ENCODE measurements at places on chromosomes 3 and 15.
A peak's percentile ranks its signal among the peaks of the same experiment; 100 is the strongest.

DNA sequence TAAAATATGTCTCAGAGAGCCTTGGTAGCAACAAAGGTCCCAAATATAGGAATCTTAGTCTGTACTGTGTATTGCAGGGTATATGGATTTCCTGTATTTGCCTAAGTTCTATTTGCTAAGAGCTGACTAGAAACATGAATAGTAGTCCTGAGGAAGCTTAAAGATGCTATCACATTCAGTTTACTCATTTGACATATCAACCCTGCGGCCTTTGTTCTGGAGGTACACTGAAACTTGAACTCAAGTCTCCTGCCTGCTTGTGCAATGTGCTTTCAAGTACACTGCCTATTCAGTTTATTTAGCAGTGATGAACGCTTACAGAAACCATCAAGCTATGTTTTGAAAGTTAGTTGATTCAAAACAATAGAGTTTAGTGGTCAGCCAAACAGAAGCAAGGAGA, 21.1 kb downstream of the IL1RAP start:
- no peak for DNase-seq

DNA sequence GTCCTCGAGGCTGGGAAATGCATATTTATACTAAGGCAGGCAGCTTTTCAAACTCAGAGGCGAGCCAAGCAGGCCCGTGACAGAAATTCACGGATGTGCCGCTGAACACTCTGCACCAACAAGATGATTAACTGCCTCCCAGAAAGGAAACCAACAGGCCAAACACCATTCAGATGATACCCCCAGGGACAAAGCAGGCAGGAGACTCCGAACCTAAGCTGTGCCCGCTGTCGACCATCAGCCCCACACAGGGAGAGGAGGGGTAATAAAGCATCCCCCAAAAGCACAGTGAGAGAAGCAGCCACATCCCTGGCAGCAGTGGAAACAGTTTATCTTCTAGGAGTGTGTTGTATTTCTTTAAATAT, 31.8 kb downstream of the ADAMTS17 start:
- no peak for DNase-seq

- DNase-seq: peak; percentile 71
These were observed 600.8 kb downstream of the FOXP1 start for GRCh38 chr3:70982700-70983140.

DNA sequence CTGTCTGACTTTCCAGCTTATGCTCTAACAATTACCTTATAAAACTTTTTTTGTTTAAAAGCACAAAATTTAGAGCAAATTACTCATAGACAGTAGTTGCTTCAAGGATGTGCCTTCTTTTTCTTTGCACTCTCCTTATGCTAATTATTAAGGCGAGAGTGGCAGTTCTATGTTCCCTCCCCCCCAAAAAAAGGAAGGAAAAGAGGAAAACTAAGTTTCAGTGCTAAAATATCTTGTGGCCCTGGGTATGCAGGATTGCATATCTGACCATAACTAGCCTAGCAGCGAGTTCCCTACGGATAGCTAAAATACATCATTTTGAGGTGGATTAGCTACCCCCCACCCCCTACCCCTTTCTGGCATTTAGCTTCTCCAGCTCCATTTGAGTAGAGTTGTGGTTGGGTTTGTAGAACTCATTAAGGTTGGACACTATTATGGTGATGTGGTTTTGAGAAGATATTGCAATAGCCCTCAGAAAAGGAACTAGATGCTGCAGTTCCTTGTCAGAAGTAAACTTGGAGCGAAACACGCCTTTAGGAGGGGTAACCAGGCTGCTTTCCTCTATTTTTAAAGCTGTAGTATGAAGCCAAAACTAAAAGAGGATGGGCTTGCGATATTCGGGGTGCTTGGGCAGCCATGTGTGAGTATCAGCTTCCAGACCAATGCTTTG, 174.6 kb downstream of the AKAP13 start:
- no peak for DNase-seq

DNA sequence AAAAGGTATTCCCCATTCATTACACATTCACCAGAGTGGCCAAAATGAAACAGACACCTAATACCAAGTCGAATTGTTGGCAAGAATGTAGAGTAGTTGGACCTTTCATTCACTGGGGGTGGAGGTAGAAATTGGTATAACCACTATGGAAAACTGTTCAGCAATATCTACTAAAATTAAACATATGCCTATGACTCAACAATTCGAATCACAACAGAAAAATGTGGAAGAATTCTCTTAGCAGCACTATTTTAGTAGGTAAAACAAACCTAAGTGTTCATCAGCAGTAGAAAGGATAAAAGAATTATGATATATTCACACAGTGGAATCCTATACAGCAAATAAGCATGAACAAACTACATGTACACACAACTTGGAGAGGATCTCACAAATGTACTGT, 30.6 kb downstream of the POLG start:
- DNase-seq: no peak

- DNase-seq: no peak
These were observed 82.8 kb downstream of the CADM2 start for GRCh38 chr3:85041562-85042055.

GRCh38 chr3:5657106-5657505, 469.6 kb downstream of the EDEM1 start:
- no peak for DNase-seq

DNA sequence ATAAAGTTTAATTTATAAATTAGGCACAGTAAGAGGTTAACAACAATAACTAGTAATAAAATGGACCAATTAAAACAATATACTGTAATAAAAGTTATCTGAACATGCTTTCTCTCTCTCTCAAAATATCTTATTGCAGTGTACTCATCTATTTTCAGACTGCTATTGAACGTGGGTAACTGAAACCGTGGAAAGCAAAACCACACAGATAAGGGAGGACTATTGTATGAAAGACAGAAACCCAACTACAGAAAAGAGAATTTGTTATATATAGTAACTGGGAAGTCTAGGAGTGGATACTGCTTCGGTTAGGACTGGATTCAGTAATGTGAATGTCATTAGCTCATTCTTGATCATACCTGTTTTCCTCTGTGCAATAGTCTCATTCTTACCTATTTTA, 119.3 kb upstream of the DAZL start:
- DNase-seq: no peak

DNA sequence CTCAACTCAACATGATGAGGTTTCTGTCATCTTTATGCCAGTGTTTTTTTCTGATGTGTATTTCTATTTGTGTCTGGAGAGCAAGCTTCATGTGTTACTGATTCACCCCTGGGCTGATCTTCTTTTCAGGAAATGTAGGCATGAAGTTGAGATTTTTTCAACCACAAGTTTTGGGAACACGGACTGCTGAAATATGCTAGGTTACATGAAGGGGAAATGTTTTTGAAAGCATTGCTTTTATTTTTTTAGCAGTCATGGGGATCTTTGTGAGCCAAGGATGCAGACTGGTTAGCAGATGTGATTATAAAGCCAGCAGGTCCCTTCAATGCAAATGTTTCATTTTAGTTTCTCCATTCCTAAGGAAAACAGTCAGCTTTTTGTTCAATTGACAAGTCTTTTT, 219.3 kb upstream of the COL8A1 start:
- DNase-seq: no peak

- no peak for DNase-seq
These were observed 9.8 kb upstream of the ANKDD1A start for GRCh38 chr15:64901914-64902313.

DNA sequence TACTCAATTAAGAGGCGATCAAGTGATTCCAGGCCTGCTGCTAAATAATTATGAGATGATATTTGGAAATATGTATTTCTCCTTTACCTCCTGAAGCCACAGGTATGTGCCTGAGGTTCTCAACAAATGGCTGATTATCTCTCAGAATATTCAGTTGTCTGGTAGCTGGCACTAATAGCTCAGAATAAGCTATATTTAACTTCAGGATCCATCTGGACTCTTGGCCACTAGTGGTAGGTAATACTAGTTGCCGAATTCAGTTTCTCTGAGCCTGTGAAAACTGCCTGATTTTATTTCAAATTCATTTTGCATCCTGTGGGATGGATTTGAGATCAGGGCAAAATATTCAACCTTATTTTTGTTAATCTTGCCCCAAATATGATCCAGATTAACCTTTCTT, 499.0 kb downstream of the DIPK2A start:
- no peak for DNase-seq

DNA sequence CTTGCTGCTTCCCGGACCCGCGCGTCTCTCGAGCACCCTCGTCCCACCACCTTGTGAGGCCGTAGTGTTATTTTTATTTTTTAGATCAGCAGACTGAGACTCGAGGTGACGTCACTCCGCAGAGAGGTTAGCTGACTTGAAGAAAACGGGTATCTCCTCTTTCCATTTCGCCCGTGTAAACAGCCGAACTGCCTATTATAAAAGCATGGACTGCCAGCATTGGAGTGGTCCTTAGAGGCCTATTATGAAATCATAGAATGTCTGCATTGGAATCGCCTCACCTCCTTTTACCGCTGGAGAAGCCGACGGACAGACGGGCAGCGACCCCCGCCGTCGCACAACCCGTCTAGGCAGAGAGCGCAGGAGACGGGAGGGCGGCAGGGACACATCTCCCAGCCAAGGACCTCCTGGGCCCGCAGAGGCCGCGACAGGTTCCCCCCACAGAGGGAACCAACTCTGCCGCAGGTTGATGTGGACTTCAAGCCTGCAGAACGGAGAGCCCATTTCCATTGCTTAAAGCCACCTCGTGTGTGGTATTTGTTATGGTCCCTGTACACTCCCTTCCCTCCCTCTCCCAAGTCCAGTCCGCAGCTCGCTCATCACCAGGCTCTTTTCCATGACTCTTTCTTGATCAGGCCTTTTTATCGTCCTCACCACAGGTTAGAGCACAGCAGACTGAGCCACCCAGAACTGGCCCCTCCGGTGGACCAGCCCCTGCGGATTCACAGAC, 540 bp upstream of the PPP1R2 start:
- DNase-seq: no peak

GRCh38 chr3:139128803-139129202, 84.1 kb upstream of the PRR23C start:
- DNase-seq: no peak

- no peak for DNase-seq
These were observed 67.9 kb downstream of the MEF2A start for GRCh38 chr15:99633655-99634054.

GRCh38 chr3:134326760-134327593, 47.3 kb downstream of the AMOTL2 start:
- DNase-seq: no peak

DNA sequence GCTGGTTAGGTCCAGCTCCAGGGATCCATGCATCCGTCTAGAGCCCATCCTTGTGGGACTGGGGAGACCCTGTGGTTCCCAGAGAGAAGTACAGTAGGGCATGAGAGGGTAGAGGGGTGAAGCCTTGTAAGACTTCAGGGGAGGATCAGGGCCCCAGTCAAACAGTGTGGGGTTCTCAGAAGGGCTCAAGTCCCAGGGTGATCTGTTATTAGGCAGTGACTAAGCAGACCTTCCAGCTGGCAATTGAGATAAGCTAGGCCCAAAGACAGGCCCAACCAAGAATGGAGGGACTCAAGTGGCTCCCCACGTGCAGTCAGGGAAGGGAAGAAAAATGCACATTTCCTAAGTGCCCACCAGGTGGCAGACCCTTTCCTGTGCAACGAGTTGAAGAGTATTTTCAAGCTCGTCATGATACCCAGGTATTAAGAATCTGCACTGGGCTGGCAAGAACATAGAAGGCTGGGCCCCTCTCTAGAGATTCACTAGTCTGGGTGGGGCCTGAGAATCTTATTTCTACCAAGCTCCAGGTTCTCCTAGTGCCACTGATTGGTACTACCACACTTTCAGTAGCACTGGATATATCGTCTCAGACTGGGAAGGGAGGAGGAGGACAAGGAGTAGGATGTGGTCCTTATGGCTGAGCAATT, 240.8 kb downstream of the NR1D2 start:
- peak; percentile 69 for DNase-seq

GRCh38 chr3:81592101-81592500, 169.3 kb downstream of the GBE1 start:
- no peak for DNase-seq

- no peak for DNase-seq
These were observed 14.7 kb upstream of the HDC start for GRCh38 chr15:50280271-50280670.

- DNase-seq: no peak
These were observed 142.4 kb downstream of the ZPLD1 start for GRCh38 chr3:102577082-102577789.

DNA sequence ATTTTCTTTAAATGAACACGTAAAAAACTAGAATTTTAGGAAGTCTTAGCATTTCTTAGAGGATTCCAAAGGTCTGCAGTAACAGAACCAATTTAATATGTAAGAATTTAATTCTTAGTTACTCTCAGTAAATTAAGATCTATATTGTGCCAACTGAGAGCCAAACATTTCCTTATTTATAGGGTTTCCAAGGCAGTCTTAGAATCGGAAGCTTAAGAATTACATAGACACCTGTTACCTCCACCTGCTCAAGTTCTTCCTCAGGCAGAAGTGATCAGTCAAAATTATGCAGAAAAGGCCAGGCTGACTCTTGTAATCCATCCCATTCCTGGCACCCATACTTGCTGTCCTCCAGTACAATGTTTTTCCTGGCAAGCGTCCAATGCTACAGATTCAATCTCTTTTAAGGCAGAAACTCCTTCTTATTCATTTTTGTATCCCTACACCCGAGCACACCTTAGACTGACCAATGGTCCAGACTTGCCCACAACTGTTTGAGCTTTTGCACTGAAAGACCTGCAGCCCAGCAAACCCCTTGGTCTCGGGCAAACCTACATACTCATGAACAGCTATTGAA, 64.3 kb downstream of the NCEH1 start:
- DNase-seq: no peak

GRCh38 chr15:62190675-62191074, 25.6 kb upstream of the C2CD4B start:
- DNase-seq: no peak

DNA sequence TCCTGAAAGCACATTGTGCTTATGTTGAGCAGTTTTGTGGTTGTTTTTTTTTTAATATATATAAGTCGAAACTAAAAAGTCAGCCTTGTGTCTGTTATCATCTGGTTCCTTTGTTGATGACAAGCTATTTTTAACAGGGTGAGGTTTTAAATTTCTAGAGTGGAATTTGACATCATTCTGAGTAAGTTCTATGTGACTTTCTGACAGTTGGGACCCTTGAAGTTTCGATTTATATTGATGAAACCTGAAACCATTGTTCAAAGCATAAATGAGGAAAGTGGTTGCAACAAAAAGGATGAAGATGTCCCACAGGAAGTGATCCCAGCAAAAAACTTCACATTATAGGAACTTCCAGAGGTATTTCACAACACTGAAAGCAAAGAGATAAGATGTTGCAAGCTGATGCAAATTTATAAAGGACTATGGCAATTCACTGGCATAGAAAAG, 94.0 kb downstream of the CYP19A1 start:
- no peak for DNase-seq

GRCh38 chr3:102156426-102156825, 278.4 kb upstream of the ZPLD1 start:
- DNase-seq: no peak

DNA sequence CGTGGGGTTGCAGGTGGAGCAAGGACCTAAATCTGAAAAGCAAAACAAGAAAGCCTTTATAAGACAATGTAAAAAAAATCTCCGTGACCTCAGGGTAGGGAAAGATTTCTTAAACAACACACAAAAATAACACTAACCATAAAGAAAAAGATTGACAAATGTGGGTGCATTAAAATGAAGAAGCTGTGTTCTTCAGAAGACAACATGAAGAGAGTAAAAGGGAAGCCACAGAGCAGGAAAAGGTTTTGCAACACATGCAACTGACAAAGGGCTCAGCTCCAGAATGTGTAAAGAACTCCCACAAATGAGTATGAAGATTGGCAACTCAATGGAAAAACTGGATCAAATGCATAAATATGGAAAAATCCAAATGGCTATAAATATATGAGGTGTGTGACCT, 74.2 kb downstream of the MAGEF1 start:
- no peak for DNase-seq

- peak; percentile 39 for DNase-seq
These were observed 2.9 kb upstream of the NME9 start for GRCh38 chr3:138332472-138333073.

All from HCT116 (cell line).